ENCODE measurements at places on chromosomes 2 and 18. TPM values are rescaled to one million over a fixed set of nuclear protein-coding genes. Genes with fewer than 3 reads are reported as not detected.

Gene DAPL1
- total RNA-seq = not detected

Gene SMIM21
- not detected for total RNA-seq

Gene ASB1
- 69.8 TPM for total RNA-seq

Gene CFAP65
- not detected for total RNA-seq

Gene KIAA2012
- not detected for total RNA-seq

Gene NBEAL1
- total RNA-seq = 16.2 TPM

DNA sequence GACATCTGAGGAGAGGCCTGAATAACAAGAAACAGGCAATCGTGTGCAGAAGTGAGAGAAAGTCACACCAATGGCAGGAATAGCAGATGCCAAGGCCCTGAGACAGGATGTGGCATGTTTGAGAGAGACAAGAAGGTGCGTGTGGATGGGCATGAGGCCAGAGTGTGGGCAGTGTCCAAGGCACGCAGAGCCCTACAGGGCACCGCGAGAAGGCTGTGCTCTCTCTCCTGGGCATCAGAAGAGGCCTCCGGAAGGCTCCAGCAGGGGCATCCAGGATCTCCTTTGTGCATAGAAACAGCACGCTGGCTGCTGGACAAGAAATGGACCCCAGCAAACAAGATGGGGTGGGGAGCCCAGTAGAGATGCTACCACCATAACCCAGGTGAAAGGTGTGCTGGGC, 239.0 kb upstream of the RAB6C start:
- DNase-seq = no peak

DNA sequence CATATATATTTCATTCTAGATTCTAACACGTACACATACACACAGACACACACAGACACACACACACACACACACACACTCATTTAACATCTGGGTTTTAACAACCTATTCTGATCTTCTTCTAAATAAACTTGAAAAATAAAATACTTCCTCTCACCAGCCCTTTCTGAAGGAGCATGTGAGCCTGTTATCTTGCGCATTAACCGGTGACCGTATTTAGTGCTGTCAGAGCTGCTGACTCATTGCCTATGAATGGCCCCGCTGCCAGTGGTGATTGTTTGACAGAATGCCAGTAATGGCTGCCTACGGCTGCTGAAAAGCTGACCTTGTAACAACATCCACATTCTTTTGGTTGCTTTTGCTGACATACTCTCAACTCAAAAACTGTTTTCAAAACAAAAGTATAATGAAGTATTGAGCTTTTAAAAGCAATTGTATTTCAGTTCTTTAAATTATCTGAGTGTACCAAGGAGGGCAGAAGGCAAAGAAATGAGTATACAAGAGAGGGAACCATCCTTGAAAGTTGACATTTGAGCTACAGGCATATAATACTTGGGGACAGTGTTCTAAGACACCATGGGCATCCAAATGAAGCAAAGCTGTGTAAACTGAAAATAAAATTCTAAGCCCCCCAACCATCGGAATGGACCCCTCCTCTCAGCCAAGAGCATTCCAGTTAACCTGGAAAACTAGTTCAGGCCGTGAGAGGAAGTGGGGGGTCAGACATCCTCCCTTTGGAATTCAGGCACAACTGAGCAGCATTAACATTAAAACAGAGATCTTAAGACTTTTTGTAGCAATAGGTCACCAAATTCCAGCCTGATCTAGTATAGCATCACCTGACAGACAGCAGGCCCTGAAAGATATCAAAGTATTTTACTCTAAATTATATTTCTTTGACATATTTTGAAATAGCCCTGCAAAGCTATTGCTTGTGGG, 50.2 kb upstream of the DTNA start:
- DNase-seq = peak; percentile 84

DNA sequence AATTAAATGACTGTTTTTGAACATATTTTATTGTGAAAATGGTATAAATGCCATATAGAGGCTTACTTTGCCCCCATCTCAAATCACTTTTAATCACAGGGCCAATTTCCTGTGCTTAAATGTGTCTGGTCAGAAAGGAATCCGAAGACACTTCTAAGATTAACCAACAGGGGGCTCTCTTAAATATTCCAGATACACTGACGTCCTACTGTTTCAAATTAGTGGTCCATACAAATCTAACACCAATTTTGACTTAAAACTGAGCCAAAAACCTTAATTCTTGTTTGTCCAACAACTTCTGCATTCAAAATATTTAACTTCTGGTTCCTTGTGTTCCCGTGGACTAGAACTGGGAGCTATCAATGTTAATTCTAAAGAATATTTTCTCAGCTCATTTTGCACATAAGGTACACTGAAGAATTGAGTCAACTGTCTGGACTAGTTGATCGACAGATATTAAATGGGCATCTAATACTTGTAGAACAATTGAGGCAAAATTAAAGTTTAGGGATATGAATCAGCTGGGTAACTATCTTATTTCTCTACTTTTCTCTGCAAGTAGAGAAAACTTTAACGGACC, 557.5 kb downstream of the ARHGAP15 start:
- DNase-seq = no peak

DNA sequence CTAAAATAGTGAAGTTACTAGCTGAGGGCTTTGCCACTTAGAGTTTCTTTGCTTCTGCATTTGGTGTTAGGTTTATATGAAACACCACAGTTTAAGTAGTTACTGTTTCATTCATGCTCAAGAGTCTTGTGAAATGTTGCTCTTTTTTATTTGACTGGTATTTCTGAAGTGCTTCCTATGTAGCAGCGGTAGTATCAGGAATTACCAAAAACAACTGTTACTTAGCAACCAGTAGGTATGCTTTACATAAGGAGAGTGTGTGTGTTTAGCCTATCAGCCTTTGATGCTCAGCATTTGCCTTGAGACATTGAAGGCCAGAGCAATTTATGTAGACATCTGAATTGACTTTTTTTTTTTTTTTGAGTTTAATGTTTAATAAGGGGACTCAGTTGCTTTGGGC, 3.6 kb downstream of the DIS3L2 start:
- DNase-seq = no peak

GRCh38 chr18:57437402-57437765, 2.2 kb downstream of the ONECUT2 start:
- no peak for DNase-seq

DNA sequence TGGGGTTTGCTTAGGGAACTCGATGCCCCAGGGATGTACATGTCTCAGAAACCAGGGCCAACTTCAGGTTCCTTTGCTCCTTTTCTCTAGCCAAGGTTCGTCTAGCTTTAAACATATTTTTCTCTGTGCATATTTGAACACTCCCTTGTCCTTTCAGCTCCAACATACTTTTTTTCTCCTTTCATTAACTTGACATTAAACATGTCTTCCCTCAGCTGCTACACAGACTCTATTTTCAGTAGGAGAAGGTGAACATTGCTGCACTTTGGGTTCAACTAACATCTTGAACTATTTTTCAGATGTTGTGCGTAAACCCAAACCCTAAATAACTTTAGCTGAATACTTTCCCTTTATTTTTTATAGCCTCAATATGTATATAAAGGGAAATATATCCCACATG, 212.9 kb downstream of the MTX2 start:
- DNase-seq = no peak

- DNase-seq = no peak
Measured at GRCh38 chr2:70905443-70906421, 30.0 kb upstream of the ATP6V1B1 start.

DNA sequence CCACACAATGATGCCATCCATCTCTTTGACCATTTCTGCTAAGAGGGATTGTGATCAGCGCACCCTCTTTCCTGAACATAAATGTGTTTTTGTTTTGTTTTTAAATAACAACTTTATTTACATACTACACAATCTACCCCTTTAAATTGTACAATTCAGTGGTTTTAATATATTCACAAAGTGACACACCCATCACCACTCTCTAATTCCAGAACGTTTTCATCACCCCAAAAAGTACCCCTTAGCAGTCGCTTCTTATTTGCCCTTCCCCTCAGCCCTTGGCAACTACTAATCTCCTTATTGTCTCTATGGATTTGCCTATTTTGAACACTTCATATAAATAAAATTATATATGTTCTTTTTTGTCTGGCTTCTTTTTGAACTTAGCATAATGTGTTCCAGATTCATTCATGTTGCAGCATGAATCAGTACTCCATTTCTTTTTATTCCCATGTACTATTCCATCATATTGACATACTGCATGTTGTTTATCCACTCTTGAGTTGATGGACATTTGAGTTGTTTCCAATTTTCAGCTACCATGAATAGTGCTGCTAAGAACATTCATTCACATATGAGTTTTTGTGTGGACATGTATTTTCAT, 150.9 kb upstream of the NABP1 start:
- no peak for DNase-seq

DNA sequence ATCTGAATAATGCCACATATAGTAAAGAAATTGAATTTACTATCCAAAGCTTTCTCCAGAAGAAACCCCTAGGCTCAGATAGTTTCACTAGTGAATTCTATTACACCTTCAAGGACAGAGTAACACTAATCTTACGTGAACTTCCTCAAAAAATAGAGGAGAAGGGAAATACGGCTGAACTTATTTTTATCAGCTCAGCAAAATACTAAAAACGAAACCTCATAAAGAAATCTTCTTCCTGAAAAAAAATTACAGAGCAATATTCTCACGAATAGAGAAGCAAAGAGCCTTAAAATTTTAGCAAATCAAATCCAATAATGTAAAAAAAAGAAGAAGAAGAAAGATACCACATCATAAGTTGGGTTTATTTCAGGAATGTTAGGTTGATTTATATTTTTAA, 14.7 kb downstream of the CAPN13 start:
- no peak for DNase-seq

DNA sequence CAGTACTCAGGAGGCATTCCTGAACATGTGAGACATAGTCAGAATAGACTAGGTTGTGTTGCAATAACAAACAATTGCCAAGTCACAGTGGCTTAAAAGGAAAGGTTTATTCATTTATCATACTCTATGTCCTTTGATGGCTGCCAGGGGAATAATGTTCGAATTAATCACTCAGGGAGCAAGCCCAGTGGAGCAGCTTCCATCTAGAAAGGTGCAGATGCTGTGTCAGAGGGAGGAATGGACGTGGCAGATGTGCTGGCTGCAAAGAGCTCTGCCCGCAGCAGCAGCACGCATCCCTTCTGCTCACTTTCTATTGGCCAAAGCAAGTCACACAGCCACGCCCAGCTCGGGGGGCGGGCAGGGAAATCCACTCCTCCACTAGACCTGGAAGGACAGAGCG, 105.9 kb upstream of the AQP4 start:
- DNase-seq = no peak

DNA sequence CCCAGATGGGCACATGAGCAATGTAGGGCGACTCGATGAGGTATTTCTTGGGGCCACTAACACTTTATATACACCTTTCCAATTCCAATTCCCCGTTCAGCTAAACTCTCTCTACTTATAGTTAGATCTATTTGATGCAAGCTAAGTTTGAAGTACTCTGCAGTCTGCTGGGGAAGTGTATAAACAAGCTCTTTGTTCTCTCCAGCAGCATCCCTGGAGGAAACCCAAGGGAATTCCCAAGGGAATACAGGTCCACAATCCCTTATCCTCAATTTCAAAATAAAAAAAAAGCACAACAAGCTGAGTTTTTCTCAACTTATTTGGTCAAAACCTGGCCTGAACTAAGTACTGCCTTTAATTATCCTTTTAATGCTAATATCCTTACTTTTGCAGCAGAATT, 433.3 kb downstream of the NBAS start:
- no peak for DNase-seq

DNA sequence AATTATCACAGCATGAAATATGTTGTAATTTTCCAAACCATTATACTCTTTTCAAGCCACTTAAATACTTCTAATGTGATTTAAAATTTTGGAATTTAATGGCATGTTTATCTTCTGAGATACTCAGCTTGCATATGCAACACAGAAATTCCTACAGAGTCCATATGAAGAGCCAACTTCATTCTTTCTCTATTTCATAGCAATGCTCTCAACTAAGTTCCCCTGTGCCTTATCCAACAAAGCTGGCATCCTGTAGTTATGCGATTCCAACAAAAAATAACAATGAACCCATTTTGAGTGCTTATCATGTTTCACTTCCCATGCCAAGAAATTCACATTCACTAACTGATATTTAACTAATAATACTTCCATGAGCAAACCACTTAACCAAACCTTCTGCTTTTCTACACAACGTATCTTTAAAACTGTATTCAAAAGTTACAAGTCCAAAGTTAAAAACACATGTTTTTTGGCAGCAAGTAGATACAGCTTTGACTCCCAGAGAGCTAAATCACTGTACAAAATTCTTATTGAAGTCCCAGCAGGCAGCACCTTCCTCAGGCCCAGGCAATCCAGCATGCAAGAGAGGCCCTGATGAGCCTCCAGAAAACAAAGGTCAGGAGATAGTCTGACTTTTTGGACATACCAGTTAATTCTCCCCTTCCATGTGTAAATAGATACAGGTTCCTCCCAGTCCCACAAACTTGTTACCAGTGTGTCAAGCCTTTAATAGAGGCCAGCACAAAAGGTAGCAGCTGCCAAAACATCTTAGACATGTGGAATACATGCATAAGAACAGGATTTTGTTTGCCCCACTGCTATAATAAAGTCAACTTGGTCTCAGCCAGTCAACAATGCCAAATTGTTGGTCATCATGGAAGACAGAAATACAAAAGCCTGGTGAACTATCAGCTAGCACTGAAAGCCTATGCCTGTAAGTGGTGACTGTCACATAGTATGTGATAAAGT, 113.1 kb upstream of the WDR75 start:
- DNase-seq = no peak

Data from Right ventricle myocardium superior (tissue), 1 donor.